ENCODE measurements at places on chromosomes 11 and 22.

DNA sequence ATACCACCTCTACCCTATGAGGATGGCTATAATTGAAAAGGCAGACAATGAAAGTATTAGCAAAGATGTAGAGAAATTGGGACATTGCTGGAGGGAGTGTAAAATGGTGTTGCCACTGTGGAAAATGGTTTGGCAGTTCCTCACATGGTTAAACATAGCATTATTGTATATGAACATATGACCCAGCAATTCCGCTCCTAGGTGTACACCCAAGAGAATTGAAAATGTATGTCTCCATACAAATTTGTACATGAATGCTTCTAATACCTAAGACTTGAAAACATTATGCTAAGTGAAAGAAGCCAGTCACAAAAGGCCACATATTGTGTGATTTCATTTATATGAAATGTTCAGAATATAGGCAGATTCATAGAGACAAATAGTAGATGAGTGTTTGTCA, 10.0 kb downstream of the SLCO2B1 start:
- DNase-seq: no peak

- no peak for DNase-seq
Measured at GRCh38 chr11:128785141-128785540, 82.0 kb downstream of the KCNJ1 start.

DNA sequence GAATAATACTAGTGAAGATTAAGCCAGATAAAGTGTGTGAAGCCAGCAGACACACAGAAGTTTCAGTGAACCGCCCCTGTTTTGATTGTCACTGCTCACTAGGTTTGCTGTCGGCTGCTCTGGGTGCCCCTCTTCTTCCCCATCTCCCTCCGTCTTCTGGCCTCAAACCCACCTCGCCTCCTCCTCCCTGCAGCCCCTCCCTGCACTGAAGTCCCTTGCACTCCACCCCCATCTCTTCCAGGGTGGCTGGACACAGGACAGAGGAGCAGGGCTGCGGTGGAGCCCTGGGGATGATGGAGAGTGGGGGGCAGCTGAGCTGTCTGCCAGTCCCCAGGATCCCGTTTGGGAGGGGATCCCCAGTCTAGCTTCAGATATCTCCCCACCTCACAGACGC, 53.5 kb downstream of the CYTH4 start:
- DNase-seq: no peak

DNA sequence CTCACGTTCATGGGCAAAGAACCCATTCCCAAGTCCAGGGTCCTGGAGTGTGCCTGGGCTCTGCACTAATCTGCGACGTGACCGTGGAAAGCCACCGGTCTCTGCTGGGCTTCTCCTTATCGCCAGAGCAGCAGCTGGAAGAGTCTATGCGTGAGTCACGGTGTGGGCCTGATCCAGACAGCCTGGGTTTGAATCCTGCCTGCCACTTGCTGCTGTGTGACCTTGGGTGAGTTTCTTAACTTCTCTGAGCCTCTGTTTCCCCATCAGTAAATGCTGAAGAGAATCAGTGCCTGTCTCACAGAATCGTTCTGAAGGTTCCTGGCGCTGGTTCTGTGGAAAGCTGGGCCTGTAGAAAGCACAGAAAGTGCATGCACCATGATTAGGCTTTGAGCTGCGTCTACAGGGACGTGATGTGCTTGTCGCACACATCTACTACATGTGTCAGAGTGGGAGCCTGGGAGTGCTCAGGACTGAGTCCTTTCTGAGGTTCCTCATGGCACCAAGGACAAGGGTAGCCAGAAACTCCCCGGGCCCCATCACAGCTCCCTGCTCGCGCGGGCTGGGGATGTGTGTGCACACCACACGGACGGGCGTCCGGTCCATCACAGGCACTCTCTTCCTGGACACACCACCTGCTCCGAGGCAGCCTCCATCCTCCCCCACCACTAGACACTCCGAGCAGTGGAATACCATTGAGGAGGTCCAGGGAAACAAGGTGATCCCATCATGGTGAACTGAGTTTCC, 20.5 kb upstream of the PDGFB start:
- DNase-seq: no peak

DNA sequence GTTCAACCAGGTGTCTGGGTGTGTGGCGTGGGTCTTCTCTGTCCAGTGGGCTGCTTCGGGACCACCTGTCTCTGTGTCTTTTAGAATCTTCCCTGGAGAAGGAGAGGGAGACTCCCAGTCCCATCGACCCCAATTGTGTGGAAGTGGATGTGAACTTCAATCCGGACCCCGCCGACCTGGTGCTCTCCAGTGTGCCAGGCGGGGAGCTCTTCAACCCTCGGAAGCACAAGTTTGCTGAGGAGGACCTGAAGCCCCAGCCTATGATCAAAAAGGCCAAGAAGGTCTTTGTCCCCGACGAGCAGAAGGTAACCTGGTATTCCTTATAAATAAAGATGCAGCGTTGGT, 12.2 kb downstream of the TEF start:
- no peak for DNase-seq

DNA sequence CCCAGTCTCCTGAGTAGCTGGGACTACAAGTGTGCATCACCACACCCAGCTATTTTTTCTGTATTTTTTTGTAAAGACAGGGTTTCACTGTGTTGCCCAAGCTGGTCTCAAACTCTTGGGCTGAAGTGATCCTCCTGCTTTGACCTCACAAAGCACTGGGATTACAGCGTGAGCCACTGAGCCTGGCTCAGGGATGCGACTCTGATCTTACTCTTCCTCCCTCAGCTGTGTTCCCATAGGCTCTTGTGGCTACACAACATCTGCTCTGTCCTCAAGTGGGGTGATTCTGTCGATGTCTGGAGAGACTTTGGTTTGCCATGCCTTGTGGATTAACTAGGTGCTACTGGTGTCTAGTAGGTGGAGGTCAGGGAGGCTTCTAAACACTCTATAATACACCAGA, 127.0 kb upstream of the SERPIND1 start:
- DNase-seq: no peak

DNA sequence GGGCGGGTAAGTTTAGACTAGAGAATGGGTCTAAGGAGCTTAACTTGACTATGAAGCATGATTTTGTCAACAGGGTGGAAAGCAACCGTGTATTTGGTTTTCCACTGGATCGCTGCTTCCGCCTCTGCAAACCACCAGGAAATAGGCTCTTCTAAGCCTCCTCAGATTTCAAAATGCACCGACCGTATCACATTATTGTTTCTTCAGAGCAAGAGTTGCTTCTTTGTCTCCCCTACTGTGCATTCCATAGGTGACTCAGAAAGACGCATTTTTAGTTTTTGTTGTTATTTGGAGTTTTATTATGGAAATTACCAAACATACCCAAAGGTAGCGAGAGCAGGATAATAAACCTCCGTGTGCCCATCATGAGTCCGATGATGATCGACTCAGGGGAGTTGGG, 64.3 kb upstream of the RASD2 start:
- no peak for DNase-seq

GRCh38 chr11:69715446-69715845, 11.6 kb upstream of the FGF19 start:
- no peak for DNase-seq

GRCh38 chr11:73564903-73565302, 33.0 kb downstream of the FAM168A start:
- DNase-seq: no peak

- DNase-seq: no peak
Measured at GRCh38 chr22:40637183-40638150, 948 bp upstream of the MRTFA start.

DNA sequence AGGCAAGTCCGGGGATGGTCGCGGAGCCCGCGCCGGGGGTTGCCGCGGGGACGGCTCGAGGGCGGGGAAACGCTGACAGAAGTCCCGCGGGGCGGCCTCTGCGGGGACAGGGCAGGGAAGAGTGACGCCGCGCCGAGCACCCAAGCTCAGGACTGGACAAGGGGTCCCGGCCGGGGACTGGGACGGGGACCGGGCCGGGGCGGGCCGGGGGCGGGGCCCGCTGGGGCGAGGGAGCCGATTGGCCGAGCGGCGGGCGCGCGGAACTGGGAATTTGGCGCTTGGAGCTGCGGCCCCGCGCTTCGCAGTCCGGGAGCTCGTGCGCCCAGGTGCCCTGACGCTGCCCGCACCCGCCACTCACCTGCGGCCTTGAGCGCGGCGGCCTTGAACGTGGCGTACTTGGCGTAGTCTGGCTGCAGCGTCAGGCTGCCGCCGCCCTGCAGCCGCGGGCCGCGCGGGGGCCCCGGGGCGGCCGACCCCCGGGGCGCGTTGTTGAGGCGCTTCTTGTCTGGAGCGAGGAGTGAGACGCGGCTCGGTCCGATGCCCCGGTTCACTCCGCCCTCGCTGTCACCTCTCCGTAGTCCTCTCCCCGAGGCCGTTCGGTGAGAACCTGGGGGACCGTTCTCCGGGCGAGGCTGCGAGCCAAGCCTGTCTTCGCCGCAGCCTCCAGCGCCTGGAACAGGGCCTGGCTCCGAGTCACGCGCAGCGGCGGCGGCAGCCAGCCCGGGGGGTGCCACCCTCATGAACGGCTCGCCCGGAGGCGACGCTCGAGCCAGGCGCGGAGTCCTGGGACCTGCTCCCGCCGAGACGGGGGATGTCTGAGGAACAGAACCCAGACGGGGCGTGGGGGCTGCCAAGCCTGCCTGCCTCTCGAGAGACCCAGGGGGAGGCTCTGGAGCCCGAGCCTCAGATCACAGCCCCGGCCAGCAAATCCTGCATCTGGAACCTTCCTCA, 4.5 kb downstream of the SHISA8 start:
- DNase-seq: peak; percentile 74

- no peak for DNase-seq
Measured at GRCh38 chr11:67492069-67492727, 9.4 kb downstream of the AIP start.

GRCh38 chr11:16173798-16174197, 182.5 kb downstream of the SOX6 start:
- DNase-seq: no peak

DNA sequence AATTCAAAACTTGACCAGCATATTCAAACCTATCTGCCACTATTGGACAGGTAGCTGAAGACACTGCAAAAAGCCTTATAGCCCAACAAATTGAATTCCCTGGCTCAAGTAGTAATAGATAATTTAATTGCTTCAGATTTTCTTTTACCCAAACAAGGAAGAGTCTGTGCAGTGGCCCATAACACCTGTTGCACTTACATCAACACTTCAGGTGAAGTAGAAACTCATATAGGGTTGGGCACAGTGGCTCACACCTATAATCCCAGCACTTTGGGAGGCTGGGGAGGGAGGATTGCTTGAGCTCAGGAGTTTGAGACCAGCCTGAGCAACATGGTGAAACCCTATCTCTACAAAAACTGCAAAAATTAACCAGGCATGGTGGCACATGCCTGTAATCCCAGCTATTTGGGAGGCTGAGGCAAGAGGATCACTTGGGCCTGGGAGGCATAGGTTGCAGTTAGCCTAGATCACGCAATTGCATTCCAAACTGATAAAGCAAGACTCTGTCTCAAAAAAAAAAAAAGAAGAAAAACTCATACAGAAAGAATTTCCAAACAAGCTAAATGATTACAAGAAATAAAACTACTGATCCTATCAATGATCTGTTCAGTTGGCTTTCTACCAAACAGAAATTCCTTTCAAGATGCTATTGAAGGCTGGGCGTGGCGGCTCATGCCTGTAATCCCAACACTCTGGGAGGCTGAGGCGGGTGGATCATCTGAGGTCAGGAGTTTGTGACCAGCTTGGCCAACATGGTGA, 9.5 kb downstream of the FOLR3 start:
- DNase-seq: no peak

DNA sequence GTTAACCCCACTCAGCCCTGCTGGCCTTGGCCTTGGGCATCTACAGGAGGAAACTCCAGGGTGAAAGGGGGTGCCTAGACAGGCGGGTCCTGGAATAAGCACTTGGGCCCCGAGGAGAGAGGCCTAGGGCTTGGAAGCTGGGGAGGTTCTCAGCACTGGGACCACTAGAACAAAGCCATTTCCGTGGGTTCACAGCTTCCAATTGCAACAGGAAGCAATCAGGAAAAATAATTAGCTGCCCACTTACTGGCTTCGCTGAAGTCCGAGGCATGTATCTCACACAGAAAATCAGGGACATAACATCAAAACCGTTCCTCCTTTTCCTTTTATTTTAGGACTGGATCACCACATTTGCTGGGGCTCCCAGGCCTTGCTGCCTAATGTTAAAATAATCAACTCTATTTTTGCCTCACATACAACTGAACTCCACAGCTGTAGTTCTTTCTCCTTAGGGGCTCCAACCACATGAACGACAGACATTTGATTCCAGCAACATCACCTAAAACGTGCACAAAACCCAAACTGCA, 161.1 kb upstream of the GRK3 start:
- no peak for DNase-seq

- no peak for DNase-seq
Measured at GRCh38 chr22:26170795-26171580, 1.7 kb downstream of the SEZ6L start.

DNA sequence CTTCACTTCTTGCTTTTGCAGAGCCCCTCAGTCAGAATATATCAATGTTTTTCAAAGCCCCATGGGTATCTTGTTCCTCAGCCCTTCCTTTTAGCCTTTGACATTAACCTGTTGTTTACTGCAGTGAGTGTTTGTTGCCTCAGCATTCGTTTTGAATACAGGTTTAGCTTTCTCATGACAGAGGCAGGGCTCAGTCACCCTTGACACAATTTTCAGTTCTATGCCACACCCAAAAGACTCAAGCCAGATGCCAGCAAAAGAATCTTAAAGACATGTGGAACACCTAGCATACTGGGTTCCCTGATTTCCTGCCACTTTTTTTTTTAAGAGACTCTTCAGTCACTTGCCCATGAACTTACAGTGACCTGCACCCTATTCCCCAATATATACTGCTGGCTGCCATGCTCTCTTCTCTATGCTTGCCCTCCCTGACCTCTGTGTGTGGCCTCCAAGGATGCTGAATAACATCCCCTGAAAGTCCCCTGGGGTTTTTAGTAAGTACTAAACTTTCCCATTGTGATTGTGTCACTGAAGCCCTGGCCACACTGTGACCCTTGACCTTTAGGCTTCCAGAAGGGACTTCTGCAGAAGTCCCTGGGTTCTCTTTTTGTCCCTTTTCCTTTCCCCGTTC, 1225.5 kb downstream of the TBC1D22A start:
- no peak for DNase-seq

- no peak for DNase-seq
Measured at GRCh38 chr11:125319649-125320048, 155.1 kb downstream of the PKNOX2 start.

All from globus pallidus (tissue), 1 donor.